ENCODE measurements at places on chromosomes 2 and 18. TPM values are rescaled to one million over a fixed set of nuclear protein-coding genes. Genes with fewer than 3 reads are reported as not detected.
A peak's percentile ranks its signal among the peaks of the same experiment; 100 is the strongest.

The ZDBF2 gene
- polyA plus RNA-seq, result 4.1 TPM

The AQP12B gene
- polyA plus RNA-seq, result not detected

- no peaks in the 10 kb centered on the region for H3K4me1 ChIP-seq
- no peak overlapping the region for H3K4me3 ChIP-seq
- H3K36me3 ChIP-seq, result no peaks in the 10 kb centered on the region
- H3K27ac ChIP-seq, result no peak overlapping the region
- DNase-seq, result no peak
- H3K27me3 ChIP-seq, result no peaks in the 10 kb centered on the region
Measured at GRCh38 chr2:225379856-225380255, 19.7 kb upstream of the NYAP2 start.

DNA sequence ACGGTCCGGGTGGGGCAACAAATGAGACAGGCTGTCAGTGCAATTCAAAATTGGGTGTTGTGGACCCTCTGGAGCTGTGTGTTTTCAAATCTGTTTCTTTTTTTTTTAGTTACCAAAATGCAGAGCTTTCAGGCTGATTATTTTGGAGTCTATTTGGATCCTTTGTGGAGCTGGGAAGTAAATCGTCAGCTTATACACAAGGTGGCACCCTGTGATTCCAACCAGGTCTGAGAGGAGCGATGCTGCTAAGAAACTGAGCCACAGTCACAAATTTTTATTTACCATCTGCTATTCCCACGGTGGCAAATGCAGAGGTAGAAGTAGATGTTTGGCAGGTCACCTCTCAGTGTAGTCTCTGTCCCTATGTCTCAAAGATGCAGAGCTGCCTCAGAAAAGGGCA lies 3.8 kb upstream of the EPC2 start:
- H3K27ac ChIP-seq, result no peak overlapping the region
- H3K4me3 ChIP-seq, result no peak overlapping the region
- DNase-seq, result no peak
- no peaks in the 10 kb centered on the region for H3K4me1 ChIP-seq
- no peaks in the 10 kb centered on the region for H3K27me3 ChIP-seq

- no peaks in the 10 kb centered on the region for H3K36me3 ChIP-seq
- H3K4me3 ChIP-seq, result no peak overlapping the region
- peaks cover 10% of the 10 kb centered on the region for H3K4me1 ChIP-seq
- no peak overlapping the region for H3K27ac ChIP-seq
Measured at GRCh38 chr2:127678991-127679390, 3.7 kb upstream of the LIMS2 start.

DNA sequence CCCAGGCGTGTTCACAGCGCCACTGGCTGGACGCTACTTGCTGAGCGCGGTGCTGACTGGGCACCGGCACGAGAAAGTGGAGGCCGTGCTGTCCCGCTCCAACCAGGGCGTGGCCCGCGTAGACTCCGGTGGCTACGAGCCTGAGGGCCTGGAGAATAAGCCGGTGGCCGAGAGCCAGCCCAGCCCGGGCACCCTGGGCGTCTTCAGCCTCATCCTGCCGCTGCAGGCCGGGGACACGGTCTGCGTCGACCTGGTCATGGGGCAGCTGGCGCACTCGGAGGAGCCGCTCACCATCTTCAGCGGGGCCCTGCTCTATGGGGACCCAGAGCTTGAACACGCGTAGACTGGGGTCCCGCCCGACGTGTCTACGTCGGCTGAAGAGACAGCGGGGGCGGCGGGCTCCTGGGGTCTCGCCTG lies 891 bp upstream of the KHK start:
- peak overlapping the region; percentile 61 for H3K4me3 ChIP-seq
- H3K27me3 ChIP-seq, result no peaks in the 10 kb centered on the region

The CHRND gene
- not detected for polyA plus RNA-seq

DNA sequence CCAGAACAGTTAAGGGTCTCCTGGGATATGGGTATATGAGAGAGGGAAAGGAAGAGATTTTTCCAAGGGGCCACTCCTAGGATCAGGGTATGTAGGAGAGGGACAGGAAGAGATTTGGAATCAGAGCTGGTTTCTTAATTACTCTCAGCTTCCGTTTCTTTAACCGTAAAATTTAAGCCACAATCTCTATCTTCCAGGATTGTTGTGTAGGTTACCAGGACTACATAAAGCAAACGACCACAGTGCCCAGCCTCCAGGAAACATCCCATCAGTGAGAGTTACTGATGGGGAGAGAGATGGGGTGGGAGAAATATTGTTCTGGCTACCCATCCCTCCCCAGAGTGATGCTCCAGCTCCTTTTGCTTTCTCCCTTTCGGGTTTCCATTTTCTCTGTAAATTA lies 114.6 kb upstream of the THUMPD2 start:
- DNase-seq, result no peak
- no peak overlapping the region for H3K4me3 ChIP-seq
- no peaks in the 10 kb centered on the region for H3K36me3 ChIP-seq
- H3K27me3 ChIP-seq, result no peaks in the 10 kb centered on the region
- no peak overlapping the region for H3K27ac ChIP-seq

The C18orf54 gene
- polyA plus RNA-seq, result 1.8 TPM

The ATP6V1B1 gene
- 1.7 TPM for polyA plus RNA-seq

- no peaks in the 10 kb centered on the region for H3K36me3 ChIP-seq
- peak overlapping the region; percentile 97 for H3K4me3 ChIP-seq
- peaks cover 6% of the 10 kb centered on the region for H3K4me1 ChIP-seq
- H3K27me3 ChIP-seq, result no peaks in the 10 kb centered on the region
Measured at GRCh38 chr2:37156071-37156856, 516 bp downstream of the EIF2AK2 start.

DNA sequence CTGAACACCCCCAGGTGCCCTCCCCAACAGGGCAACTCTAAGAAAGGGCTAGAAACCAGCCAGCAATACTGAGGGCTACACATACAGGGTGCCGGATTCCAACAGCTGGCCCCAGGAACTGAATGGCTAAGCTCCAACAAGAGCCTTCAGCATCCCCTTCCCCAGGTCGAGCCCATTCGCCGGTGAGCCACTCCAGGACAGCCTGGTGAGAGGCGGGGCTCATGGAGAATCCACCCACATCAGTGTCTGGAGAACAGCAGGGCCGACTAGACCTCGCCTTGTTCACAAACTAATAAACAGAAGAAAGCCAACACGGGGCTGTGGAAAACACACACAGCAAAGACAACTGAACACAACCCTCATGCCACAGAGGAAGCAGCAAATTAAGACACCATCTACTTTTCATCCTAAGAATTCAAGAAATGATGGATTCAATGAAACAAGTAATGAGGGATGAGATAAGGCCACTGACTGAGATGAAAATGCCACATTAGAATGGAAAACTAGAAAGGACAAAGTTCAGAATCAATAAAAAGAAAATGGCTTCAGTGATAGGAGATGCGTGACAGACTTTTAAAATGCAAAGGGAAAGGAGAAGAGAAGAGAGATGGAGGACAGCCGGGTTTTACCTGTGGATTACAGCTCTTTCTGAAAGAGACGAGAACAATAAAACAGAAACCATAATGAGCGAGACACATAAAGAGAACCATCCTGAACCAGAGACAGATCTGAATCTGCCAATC lies 8.2 kb downstream of the PER2 start:
- no peak overlapping the region for H3K4me3 ChIP-seq
- no peaks in the 10 kb centered on the region for H3K27me3 ChIP-seq
- no peaks in the 10 kb centered on the region for H3K36me3 ChIP-seq
- H3K27ac ChIP-seq, result no peak overlapping the region
- DNase-seq, result no peak
- H3K4me1 ChIP-seq, result peaks cover 2% of the 10 kb centered on the region

The WDSUB1 gene
- polyA plus RNA-seq, result 11.5 TPM

DNA sequence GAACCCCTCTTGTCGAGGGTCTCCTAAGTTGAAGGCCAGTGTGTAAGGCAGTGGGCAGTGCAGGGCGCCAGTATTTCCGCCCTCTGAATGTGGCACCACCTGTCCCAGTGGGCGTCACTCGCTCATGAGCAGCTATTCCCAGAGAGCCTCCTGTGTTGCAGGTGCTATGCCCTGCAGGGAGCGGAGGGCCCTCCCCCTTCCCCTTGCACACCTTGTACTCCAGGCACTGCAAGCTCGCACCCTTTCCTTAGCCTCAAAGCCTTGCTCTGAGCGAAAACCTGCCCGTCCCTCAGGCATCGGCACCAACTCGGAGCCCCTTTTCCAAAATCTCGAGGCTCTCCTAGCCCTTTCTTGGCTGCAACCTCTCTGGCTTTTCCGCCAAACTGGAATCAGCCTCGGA lies 282.7 kb downstream of the AGAP1 start:
- H3K27ac ChIP-seq, result no peak overlapping the region
- DNase-seq, result no peak
- no peak overlapping the region for H3K4me3 ChIP-seq

DNA sequence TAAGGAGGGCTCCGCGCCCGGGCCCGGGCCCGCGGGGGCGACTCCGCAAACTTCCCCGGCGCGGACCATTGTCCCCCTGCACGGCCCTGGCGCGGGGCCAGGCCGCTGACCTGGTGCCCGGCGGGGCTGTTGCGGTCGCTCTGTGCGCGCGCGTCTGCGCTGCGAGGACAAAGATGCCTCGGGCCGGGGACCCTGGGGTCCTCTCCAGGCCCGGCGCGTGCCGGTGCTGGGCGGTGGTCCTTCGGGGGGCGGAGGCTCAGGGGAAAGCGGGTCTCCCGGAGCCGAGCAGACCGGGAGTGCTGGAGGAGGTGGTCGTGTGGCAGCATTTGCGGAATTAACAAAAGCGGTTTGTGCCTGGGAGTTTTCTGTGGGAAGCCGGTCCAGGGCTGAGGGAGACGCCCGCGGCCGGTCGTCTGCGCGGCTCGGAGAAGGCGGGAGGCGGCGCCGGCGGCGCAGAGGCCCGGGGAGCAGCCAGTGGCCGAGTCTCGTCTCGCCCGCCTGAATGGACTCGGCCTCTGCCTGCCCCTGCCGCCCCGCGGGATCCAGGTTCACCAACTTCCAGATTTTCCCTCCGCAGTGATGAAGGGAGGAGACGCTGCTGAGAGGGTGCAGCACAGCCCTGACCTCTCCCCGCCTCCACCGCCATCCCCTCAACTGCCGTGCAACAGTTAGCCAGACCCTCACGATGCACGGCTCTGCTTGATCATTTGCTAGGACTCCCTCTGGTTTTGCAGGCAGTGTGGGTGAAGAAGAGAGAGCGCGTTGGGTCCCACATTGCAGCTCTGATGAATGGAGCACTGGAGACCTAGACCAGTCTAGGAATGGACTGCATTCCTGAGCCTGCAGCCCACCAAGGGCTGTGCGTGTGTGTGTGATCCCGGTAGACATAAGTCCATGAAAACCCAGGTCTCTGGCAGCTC lies 705 bp downstream of the EFR3B start:
- H3K27ac ChIP-seq, result peak overlapping the region; percentile 50
- DNase-seq, result peak; percentile 62
- H3K36me3 ChIP-seq, result no peaks in the 10 kb centered on the region
- no peaks in the 10 kb centered on the region for H3K27me3 ChIP-seq
- H3K4me1 ChIP-seq, result peaks cover 5% of the 10 kb centered on the region
